ENCODE measurements at places on chromosomes 3 and 15.
A peak's percentile ranks its signal among the peaks of the same experiment; 100 is the strongest.

DNA sequence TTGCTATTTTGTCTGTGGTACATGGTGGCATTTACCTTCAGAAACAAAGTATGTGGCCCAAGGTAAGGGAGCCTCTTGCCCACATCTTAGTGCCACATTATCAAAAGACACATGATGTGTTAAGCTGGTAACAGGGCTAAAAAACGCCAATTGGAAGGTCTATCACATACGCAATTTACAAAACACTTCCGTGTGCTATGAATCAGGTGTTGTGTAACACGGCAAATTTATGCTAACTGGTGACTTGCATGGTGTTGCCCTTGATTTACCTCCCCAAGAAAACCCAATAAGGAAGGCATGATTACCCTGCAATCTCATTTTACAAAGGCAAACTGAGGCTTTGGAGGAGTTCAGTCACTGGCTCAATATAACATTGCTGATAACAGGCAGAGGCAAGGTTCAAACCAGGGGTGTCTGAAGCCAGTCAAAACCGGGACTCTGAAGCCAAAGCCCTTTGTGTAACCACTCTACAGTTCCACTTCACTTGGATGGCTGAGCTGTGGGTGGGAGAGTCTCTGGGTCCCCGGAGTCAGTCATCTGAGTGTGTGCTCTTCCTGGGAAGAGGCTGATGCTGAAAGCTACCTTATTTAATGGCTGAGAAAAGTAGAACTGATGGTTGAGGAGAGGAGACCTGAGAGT is 103.9 kb upstream of the BCL6 start:
- no peak for DNase-seq

DNA sequence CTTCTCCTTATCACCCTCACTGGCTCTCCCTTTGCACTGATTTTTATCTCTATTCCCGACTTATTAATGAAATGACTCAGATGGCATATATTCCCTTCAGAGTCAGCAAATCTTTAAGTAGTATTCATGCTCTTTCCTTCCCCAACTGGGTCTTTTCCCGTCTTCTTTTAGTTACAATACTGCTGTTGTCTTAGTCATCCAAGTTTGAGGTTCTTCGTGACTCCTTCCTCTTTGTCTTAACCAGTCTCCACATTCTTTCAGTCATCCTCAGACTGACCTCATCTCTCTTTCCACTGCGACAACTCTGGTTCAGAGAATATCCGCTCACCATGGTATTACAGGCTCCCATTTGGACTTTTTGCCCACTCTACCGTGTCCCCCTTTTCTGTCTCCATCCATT is 12.4 kb downstream of the WDR5B start:
- no peak for DNase-seq

DNA sequence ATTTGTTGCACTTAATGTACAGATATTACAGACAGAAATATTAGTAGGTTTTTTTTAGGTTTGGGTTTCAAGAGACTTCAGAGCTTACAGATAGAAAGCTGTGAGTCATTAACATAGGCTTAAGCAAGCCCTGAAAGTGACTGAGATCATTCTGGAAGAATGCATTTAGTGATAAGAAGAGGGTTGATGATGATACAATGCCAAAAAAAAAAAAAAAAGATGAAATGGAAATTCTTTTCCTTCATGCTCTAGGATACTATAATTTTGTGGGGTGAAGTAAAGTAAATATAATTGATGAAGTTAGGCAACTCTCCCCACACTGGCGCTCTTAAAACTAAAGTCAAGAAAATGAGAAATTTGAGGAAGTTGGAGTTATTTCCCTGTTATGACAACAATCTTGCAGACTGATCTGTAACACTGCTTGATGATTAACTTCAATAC is 169.4 kb upstream of the ZNF385D start:
- no peak for DNase-seq

GRCh38 chr3:141575879-141576743 is 89.3 kb downstream of the RASA2 start:
- DNase-seq, result no peak

DNA sequence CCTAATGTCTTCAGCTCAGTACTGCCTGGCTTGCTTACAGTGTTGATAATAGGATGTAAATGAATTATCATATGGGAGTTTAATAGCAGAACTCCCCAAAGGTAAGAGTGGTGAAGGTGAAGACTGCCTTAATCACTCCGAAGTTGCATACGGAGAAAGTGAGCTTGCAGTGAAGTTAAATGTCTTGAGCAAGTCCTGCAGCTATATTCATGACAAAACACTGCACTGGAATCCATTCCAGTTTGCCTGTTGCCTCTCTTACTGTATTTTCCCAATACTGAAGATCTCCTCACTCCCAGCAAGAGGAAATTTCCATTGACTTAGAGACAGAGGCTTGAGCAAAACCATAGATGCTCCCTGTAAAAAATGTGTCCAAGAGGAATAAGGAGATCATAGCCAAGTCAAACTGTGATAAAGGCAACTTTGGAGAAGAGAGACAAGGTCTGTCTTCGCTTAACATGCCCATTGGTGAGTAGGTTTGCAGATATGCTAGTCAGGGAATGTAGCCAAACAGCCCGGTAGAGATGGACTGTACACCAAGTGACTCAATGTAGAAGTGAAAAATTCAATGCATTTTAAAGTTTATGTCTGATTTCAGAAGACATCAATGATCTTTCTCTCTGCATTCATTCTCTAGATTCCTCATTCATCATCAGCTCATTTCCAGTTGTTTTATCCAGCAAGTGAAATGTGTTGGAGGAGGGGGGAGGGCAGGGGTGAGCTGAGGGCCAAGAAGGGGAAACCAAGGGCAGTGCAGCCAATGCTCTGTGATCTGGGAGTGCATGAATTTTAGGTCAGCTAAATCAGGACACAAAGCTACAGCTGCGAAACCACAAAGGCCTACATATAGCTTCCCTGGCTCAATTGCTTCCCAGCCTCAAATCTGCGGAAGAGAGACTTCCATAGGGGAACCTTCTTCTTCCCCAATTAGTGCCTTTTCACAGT is 667.1 kb upstream of the NR2F2 start:
- no peak for DNase-seq

- no peak for DNase-seq
Measured at GRCh38 chr15:76006136-76006778, 6.0 kb downstream of the NRG4 start.

DNA sequence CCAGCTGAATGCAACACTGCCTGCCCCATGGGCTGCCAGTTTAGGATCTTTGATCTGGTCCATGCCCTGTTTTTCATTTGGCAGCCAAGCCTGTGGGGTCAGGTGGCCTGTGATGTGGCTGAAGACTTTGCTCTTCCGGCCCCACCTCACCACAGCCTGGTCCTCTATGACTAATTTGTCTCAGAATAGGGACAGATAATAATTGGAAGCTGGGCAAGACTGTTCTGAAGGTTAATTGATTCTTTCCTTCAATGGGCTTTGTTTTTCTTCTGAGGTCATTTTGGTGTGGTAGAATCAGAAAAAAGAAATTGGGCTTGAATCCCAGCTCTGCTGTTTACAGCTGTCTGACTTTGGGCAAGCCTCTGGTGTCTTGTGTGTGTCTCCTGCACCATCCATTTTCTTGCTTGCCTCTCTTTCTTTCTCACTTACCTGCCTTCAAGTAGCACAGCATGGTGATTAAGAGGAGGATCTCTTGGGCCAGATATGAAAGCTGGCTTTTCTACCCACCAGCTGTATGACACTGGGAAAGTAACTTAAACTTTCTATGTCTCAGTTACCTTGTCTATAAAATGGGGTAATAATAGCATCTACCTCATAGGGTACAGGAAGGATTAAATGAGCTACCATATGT is 24.2 kb downstream of the ABHD2 start:
- peak; percentile 44 for DNase-seq

DNA sequence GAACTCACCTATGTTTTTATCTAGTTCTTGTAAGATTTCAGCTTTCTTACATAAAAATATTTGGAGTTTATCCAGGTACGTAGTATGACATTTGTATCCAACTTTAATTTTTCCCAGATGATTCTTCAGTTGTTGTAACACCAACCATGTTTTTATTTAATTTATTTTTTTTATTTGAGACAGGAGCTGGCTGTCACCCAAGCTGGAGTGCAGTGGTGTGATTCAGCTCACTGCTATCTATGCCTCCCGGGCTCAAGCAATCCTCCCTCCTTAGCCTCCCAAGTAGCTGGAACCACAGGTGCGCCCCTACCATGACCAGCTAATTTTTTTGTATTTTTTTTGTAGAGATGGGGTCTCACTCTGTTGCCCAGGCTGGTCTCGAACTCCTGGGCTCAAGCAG is 6.6 kb downstream of the XYLB start:
- no peak for DNase-seq

DNA sequence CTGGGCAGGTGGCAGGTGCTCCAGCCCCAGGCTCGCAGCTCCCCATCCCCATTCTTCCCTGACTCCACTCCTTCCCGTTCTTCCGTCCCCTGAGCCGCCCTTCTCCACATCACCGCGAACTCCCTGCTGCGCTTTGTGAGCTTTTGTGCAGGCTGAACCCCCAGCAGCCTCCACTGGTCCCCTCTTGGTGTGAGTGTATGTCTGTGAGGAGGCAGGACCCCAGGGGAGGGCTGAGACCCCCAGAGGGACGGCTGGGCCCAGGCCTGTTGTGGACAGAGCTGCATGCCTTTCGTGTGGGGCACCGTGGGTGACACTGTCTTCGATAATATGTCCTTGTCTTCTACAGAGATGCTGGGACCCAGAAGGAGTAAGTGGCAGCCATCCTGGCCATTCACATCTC is 7.3 kb upstream of the ITIH3 start:
- DNase-seq, result no peak

GRCh38 chr15:75202251-75203016 is 752 bp downstream of the C15orf39 start:
- no peak for DNase-seq

- DNase-seq, result no peak
Measured at GRCh38 chr3:185939721-185940120, 1.9 kb upstream of the TRA2B start.

Measured in caudate nucleus (tissue), 63 donors.